ENCODE measurements at places on chromosomes 5 and 9.

DNA sequence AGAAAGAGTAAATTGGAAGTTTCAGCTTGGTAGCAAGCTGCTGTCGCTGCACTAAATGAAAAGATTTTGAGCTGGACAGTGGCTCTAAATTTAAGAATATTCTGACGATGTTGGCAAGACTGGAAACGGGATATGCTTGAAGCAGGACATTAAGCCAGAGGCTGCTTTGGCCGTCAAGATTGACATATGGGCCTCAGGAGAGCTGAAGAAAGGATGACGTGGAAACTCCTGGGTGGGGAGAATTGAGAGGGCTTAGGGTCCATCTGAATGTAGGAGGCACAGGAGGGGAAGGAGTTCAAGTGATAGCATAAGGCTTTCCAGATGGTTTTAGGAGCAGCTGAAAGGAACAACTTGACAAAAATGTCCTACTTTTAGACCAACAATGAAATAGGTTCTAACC, 108.9 kb downstream of the PAPPA start:
- DNase-seq, result no peak

GRCh38 chr9:3049636-3050035, 205.7 kb upstream of the PUM3 start:
- no peak for DNase-seq

DNA sequence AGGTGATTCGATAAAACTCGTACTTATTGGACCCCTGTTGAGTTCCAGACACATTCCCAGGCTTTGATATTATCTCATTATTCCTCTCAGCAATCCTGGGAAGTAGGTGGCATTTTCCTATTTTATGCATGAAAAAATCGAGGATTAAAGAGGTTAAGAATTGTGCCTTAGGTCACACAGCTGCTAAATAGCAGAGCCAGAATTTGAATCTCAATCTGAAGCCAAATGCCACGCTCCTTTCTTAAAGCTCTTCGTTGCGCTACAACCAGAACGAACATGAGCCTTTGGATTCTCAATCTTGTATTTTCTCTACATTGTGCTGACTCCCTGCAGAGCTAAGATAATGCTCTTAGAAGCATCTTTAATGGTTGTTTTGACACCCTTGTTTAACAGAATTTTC, 527.8 kb upstream of the TLE4 start:
- no peak for DNase-seq

DNA sequence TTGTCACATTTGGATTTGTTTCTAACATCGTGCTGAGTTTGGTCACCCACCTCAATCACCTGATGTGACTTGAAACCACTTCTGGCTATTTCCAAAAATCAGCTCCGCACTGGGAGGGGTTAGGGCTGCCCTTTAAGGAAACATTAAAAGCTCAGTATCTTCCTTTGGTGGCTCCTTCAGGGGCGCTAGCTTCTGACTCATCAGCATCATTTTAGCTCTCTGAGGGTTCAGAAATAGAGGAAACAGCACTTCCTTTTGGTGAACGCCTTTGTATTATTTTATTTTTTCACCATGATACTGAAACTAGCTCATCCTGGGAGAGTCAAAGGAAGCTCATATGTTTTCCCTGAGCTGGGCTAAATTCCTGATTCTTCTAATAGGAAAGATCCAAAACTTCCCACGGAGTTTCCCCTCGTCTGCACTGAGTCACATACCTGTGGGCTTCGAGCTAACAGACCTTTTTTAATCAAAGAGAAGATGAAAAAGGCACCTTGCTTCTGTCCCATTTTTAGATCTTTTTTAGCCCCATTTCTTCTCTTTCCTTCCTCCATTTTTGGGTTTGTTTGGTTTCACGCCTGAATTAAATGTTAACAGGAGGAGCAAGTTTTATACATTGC, 48.2 kb downstream of the ROPN1L start:
- no peak for DNase-seq

DNA sequence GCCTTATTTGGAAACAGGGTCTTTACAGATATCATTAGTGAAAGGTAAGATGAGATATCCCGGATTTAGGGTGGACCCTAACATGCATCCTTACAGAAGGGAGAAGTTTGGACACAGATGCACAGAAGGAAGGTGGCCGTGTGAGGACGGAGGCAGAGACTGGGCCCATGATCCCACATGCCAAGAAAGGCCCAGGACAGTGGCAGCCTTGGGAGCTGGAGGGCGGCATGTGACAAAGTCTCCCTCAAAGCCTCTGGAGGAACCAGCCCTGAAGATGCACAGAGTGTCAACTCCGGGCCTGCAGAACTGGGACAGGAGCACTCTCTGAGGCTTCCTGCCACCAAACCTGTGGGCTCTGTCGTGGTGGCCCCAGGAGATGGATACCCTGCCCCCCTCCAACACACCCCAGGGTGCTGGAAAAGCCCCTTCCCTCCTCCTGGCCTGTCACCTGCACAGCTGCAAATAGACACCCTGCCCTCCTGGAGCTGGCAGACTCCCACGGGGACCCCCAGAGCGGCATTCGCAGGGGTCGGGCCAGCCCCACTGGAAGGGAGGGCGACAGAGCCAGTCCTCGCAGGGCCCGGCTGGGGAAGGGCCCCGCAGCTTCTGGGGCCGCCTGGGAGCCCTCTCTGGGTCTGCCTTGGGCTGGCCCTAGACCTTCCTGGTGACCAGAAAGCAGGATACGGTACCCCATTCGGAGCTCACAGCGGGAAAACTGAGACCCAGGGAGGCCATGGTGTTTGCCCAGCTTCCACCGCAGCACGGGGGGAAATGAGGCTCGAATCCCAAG, 7.9 kb downstream of the NACC2 start:
- DNase-seq, result peak; percentile 13

DNA sequence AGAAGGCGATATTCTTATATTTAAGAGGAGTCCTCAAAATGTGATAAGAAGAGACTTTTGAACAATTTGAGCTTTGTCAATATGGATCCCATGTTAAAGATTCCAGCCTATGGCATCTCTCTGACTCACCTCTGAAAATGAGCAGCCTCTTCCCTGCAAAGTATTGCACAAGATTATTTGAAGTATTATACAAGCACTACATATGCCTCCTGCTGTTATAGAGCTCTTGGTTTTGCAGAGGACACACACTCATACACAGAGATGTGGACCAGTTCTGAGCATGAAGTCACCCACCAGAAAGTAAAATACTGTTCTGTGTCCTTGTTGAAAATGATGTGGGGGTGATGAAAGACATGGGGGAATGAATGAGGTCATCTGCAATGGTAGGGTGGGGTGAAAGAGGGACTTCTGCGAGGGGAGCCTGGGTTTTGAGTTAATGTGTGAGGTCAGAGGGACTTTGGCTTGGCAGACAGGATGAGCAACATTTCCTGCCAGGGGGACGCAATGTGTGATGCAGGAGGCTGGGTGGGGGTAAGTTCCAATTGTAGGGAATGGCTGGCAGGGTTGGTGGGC, 25.8 kb downstream of the FBXL7 start:
- DNase-seq, result no peak

GRCh38 chr9:98736226-98736625, 27.5 kb upstream of the GABBR2 start:
- DNase-seq, result no peak

DNA sequence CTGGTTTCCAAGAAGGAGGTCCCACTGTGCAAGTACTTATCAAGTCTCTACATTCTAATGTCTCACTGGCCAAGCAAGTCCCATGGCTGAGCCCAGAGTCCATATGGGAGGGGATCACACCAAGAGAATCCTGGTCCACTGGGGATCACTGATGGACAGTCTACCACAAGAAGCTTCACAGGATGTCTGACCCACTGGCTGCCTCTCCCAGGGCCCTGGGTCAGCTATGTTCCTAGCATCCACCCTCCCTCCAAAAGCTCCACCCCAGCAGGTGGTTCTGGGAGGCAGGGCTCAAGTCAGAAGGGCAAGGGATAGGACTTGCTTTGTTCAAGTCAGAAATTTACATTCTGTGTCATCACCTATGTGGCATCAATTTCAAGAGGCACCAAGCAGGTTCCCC, 508.5 kb downstream of the BNC2 start:
- DNase-seq, result no peak

DNA sequence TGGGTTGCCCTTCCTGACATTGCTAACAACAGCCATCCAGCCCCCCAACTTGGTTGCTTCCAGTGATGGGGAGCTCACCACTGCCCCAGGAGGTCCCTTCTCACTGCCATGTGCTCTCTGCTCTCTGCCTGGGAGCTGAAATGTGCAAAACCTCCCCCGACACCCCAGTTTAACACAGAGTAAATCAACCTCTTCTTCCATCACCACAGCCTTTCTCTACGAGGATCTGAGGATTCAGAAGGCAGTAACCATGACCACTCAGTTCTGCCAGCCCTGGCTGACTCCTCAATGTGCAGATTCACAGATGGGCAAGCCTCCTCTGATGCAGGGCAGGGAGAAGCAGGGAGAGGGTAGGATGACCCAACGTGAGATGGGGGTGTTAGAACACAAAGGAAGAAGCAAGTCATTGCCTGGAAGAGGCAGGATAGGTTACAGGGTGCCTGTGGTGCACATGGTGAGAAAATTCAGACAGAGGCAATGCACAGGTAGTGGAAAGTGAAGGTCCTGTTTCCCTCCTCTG, 185.0 kb downstream of the DAB2IP start:
- DNase-seq, result no peak

DNA sequence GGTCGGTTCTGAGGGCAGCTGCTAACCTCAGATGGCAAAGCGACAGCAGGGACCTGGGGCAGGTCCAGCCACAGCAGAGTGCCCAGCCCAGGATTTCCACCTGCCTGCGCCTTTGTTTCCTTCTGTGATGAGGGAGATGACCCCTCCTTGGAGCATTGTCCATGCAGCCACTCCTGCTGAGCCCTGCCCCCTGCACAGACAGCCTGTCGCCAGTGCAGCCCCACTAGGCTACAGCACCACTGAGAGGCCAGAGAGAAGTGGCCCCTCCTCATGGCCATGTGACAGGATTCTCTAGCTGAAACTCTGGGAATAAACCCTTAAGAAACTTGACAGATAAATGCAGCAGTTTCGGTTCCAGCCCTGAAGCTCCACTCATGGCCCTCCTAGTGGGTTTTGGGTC, 10.5 kb upstream of the MRNIP start:
- no peak for DNase-seq

DNA sequence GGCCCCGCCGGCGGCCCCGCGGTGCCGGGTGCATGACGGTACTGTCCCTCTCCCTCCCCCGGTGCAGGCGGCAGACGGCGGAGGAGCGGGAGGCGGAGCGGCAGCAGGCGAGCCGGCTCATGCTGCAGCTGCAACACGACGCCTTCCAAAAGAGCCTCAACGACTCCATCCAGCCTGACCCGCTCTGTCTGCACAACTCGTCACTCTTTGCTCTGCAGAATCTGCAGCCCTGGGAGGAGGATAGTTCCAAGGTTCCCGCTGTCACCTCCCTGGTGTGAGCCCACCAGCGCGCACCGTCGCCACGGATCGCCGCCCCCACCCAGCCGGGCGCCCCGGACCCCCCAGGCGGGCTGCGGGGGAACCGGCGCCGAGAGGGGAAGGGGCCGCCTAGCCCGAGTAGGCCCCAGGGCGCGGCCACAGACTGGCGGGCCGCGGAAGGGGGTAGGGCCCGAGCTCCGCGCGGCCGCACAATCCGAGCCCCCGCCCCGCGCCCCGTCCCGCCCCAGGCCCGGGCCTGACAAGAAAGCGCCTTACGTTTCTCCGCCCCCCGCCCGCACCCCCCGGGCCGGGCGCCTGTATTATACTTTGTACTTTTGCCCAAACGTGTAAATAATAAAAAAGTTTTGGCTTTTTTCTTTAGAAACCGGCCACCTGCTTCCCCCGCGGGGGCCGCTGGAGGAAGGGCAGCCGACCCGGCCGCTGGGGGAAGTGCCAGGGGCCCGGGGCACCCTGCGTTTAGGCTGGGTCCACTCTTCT, 2.5 kb downstream of the TLX3 start:
- no peak for DNase-seq

GRCh38 chr5:71998746-71999145, 108.5 kb upstream of the MAP1B start:
- DNase-seq, result no peak

DNA sequence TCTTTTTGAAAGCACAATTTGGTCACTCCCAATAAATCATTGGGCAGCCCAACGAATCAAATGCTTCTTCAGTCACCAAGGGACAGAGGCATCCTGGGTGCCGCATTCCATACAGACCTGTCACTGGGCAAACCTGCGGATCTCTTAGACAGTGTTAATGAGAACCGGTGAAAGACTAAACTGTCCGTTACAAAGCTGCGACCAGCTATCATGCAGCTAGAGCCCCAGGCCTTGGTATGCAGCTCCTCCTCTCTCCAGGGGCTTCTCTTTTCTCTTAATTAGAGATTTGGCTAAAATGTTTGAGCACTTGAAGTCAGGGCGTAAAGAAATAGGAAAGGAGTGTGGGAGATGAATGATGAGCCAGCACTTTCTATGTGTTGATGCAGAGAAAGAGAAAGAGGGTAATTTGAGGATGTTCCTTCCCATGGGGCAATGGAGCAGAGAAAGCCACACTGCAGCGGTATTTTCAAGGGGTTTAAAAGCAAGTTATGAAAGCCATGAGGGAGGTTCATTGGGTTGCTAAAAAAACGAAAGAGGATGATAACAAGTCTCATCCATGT, 175.3 kb downstream of the RFK start:
- no peak for DNase-seq

DNA sequence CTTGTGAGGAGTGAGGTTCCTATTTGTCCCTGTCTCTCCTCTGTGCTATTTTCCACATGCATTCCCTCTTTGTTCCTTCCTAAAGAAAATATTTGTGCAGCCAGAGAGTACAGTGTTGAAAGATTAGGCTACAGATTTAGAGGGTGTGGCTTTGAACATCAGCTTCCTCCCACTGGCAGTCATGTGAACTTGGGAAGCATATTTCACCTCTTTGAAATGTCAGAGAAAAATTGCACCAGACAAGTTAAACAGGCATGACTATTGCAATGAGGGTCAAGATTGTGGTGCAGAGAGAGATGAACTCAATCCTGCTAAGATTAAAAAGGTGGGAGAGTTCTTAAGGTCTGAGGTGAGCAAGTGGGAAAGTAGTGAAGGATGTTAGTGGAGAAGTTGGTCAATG, 641.0 kb downstream of the DNAH5 start:
- DNase-seq, result no peak

- DNase-seq, result no peak
Observed at GRCh38 chr5:6989230-6989629, 276.0 kb downstream of the TENT4A start.

- no peak for DNase-seq
Observed at GRCh38 chr5:176895831-176896230, 3.3 kb downstream of the HK3 start.

DNA sequence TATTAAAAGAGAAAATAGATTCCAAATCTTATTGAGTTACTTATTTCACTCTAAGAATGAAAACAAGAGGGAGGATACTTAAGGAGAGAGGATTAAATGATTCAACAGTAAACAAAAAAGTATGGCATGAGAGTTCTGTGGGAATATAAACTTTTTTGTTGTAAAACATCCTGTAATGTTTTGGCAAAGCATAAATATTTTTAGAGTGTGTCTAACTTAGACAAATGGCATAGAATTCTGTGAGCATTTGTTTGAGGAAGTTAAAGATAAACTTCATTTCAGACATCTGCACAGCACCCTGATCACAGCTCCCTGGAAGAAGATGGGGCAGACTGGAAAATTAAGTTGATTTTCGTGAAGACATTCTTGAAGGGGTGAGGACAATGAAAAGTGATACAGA, 246.8 kb upstream of the HAPLN1 start:
- DNase-seq, result no peak

- DNase-seq, result no peak
Observed at GRCh38 chr5:73928476-73929070, 302.6 kb downstream of the ARHGEF28 start.
